Fibroblast of skin of back (primary cell): ENCODE measurements at places on chromosomes 2 and 18.

GRCh38 chr2:234111523-234111922, 61.0 kb downstream of the SPP2 start:
- peak; percentile 52 for DNase-seq

DNA sequence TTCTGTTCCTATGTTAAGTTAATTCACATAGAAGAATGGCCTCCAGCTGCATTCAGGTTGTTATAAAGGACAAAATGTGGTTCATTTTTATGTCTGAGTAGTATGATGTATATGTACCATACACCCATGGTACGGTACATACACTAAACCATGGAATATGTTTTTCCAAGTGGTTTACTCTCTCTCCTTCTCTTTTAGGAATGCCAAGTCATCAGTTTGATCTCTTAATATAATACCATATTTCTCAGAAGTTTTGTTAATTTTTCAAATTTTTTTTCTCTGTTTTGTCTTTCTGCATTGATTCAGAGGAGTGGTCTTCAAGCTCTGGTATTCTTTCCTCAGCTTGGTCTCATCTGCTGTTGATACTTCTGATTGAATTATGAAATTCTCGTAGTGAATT, 230.9 kb downstream of the DSEL start:
- DNase-seq: no peak

DNA sequence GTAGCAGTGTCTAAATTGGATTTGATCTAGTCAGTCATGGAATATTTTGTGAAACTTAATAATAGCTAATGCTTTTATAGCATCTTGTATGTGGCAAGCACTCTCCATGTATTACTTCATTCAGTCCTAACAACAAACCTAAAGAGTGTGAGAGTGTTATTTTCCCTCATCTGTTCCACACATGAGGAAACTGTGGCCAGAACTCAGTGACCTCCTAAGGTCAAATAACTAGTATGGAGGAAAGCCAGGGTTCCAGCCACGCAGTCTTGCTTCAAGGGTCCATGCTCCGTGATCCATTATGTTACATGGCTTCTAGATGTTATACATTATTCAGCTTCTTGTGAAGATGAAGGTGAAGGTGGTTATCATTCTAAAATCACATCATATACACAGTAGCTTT, 45.5 kb downstream of the TWSG1 start:
- DNase-seq: no peak

- DNase-seq: peak; percentile 70
Observed at GRCh38 chr2:225004597-225004996, 37.7 kb downstream of the DOCK10 start.

- DNase-seq: peak; percentile 17
Observed at GRCh38 chr2:134927195-134927594, 8.6 kb downstream of the CCNT2 start.

GRCh38 chr2:230902180-230902899, 22.7 kb downstream of the GPR55 start:
- peak; percentile 51 for DNase-seq

DNA sequence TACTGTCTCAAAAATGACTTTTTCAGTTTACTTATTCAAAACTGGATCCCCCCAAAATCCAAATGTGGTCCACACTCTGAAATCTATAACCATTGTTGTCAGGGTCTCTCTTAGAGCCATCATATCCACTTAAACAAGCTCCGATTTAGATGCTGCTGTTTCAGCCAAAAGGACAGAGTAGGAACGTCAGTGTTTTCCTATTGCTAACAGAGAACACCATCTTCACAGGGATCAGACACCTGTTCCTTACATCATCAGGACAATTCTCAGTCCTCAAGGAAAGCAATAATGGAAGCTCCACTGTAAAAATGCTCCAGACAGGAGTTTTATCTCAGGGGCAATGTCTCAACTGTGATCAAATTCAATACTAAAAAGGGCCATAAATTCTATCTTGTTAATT, 155.4 kb downstream of the STK39 start:
- DNase-seq: no peak

GRCh38 chr2:73971722-73972121, 13.0 kb upstream of the TET3 start:
- no peak for DNase-seq

DNA sequence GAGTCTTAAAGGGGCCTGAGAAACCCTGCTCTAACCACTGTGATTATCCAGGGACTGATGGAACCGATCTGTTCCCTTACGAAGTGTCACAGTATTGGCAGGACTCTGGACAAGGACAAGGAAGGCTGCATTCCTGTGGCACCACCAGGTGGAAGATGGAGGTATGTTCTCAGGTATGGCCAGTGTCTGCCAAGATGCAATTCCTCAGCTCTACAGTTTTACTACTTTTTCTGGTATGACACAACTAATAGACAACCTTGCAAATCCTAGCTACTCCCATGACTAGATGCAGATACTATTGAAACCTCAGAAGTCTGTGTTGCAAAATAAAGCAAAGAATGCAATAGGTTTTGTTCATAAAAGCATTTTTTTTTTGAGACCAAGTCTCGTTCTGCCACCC, 14.6 kb downstream of the RAB31 start:
- DNase-seq: no peak

DNA sequence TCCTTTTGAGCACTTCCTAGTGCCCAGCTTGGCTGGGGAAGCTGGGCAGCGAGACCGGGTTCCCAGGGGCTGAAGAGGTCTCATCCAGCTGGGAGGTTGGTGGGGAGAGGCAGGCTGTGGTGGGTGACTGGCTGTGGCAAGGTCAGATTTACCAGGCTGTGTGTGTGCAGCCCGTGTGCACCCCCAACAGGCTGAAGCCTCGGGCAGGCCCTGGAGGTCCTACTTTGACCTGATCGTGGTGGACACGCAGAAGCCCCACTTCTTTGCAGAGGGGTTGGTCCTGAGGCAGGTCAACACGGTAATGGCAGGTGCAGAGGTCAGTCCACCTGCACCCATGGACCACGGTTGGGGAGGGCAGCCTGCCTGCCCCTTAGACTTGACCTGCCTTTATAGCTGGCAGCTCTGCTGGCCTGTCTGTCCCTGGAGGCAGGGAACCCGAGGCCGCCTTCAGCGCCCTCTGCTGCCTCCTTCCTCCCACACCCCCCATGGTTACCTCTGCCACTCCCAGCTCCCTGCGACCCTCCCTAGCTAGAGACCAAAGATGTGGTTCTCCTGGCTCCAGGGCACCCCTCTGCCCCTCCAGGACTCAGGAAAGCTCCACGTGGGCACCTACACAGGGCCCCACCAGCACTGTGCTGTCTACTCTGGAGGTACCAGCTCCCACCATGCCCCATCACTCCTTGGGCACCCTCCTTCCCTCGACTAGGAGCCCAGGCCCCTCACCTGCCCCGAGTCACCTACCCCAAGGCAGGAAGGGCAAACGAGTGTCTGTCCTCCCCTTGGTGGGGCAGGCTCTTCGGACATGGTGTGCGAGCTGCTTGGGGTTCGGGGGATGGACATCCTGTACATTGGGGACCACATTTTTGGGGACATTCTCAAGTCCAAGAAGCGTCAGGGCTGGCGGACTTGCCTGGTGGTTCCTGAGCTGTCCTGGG, 4.0 kb downstream of the NT5DC4 start:
- no peak for DNase-seq

DNA sequence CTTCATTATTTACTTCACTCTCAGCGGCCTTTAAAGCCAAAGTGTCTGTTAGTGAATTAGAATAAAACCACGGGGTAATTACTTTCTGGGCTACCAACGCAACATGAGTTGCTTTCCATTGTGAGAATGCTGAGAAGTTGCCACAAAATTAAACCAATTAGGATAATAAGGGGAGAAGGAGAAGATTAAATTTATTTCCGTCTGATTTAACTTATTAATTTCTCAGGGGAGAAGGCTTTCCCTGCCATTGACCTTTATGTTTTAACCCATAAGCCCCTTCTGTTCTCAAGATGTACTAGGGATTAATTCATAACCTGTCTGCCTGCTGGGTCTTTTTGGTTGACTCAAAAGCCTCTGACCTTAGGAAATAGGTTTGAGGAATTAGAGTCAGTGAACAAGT, 42.3 kb upstream of the IGFBP5 start:
- no peak for DNase-seq

GRCh38 chr18:65748321-65748720, 2.5 kb upstream of the CDH7 start:
- DNase-seq: no peak

DNA sequence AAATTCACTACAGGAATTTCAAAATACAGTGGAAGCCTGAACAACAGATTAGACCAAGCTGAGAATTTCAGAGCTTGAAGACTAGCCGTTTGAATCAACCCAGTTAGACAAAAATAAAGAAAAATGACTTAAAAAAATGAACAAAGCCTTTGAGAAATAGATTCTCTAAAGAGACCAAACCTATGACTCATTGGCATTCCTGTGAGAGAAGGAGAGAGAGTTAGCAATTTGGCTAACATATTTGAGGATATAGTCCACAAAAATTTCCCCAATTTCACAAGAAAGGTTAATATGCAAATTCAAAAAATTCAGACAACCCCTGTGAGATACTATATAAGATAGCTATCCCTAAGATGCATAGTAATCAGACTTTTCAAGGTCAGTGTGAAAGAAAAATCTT, 78.0 kb downstream of the MYO3B start:
- peak; percentile 58 for DNase-seq

- DNase-seq: no peak
Observed at GRCh38 chr2:232860593-232861241, 9.3 kb upstream of the SNORC start.

DNA sequence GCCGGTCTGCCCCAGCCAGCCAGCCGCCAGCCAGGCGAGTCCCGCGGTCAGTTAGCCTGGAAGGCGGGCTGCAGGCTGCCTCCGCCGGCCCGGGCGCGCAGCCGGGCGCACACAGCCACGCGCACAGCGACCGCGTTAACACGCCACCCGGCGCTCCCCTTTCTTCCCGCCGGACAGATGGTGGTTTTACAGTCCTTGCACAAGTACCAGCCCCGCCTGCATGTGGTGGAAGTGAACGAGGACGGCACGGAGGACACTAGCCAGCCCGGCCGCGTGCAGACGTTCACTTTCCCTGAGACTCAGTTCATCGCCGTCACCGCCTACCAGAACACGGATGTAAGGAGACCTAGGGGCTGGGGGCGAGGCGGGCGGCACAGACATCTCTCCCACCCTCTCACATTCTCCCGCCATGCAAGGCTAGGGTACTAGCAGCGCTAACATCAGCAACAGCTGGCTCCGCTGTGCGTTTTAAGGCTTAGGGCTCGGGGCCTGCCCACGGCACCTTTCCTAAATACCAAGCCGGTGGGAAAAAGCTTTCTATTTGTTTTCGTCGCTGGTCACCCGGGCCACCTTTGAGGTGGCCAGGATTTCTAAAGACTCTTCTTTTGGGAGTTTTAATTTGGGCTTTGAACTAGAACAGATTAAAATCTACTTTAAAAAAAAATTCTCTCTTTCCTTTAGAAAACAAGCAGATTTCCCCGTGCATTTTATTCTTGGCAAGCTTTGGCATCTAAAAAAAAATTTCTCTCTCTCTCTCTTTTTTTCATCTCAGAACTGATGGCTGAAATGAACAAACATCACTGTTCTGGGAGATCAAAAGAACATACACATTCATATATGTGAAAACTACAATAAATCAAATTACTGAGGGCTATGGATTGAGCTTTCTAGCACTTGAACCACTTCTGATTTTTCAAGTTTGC, 2.9 kb downstream of the TBR1 start:
- DNase-seq: peak; percentile 10

- DNase-seq: no peak
Observed at GRCh38 chr2:44801841-44802776, 139.4 kb upstream of the SIX3 start.

GRCh38 chr2:142588269-142588668, 289.2 kb upstream of the KYNU start:
- DNase-seq: no peak

- no peak for DNase-seq
Observed at GRCh38 chr18:34840256-34840826, 130.2 kb downstream of the DTNA start.

GRCh38 chr2:64737547-64737946, 83.8 kb upstream of the SERTAD2 start:
- no peak for DNase-seq

- no peak for DNase-seq
Observed at GRCh38 chr2:73283545-73284295, 558 bp downstream of the FBXO41 start.

DNA sequence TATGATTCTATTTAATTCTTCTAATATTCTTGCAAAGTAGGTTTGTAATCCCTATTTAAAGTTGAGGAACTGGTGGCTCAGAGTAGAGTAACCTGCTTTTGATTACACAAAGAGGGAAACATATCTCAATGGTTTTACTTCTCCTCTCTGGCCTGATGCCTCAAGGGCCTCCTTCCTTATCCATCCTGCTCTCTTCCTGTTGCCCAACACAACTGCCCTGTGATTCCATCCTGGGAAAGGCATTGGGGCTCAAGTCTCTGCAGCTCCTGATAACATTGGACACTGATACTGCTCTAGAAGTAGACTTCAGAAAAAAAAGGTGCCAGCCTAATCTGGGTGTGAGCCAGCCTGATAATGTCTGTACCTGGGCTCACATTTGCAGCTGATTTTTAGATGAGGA, 75.8 kb downstream of the RDH14 start:
- DNase-seq: no peak

GRCh38 chr18:58796220-58796619, 68.5 kb upstream of the ZNF532 start:
- DNase-seq: peak; percentile 17

DNA sequence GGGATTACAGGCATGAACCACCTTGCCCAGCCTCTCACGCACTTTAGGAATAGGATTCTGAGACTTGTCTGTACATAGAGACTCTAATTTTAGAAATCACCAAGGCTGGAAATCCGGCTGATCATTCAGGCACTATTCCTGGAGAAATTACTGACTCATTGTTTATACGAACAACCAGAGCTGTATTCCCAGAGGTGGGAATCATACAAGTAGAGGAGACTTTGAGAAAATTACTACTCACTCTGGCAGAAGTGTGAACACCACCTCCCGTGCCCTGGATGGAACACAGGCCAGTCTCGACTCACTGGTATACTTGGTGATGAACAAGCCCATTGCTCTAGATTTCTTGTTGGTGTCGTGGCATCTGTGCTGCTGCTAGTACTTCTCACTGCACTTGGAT, 5.8 kb upstream of the ADNP2 start:
- peak; percentile 87 for DNase-seq

DNA sequence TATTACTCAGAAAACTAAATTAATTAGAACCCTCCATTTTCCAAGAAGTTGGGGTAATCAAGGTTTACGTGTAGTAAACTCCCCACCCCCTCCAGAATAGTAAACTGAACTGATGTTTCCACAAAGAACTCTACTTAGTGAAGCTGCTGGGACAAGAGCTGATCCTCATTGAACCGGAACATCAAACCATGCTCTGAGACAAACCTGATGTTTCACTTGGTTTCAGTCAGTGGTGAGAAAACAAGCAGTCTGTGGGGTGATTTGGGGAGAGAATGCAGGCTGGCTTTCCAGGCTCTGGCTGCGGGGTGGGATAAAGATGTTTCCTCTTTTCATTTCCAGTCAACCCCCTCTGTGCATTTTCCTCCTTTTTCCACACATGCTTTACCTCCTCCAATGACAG, 38.2 kb downstream of the CELF4 start:
- no peak for DNase-seq

DNA sequence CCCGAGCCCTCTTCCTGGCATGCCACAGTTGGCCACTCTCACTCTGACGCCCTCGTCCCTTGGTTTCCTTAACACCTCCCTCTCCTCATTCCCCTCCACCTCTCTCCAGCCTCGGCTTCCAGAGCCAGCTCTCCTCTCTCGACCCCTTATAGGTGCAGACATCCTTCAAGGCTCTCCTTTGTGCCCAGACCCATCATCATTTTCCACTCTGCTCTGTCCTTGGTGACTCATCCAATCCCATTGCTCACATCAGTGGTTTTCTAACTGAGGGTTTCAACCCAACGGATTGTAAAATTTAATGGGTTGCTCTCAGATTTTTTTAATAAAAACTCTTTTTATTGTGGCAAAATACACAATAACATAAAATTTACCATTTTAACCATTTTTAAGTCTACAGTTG, 6.2 kb downstream of the ST8SIA5 start:
- DNase-seq: no peak
